ENCODE measurements at places on chromosomes 3 and 15.

DNA sequence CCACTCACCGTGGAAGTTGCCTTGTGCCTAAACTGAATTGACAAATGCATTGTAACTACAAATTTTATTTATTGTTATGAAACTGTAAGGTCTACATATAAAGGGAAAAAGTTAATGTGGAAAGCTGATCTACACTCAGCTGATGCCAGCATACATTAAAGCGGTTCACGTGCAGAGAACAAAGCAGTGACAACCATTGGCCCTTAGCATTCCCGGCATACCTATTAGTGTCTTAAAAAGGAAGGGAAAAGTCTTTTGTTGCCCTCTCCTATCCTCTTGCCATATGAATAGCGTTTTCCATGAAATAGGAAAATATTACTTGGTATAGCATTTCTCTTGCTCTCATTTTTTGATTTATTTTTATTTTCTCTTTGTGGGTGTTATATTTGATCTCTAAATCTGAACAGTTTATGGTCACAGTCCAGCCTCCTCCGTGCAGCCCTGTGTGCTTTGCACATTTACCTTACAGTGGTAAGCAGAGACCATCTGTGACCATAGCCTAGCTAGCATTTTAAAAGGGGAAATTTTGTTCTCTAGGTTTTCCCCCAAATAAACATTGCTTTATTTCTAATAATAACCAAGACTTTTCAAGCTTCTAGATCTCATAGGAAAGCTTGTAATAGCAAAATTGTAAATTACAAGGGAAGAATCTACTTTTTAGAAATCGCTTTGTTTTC lies 89.7 kb upstream of the CGNL1 start:
- DNase-seq, result no peak

DNA sequence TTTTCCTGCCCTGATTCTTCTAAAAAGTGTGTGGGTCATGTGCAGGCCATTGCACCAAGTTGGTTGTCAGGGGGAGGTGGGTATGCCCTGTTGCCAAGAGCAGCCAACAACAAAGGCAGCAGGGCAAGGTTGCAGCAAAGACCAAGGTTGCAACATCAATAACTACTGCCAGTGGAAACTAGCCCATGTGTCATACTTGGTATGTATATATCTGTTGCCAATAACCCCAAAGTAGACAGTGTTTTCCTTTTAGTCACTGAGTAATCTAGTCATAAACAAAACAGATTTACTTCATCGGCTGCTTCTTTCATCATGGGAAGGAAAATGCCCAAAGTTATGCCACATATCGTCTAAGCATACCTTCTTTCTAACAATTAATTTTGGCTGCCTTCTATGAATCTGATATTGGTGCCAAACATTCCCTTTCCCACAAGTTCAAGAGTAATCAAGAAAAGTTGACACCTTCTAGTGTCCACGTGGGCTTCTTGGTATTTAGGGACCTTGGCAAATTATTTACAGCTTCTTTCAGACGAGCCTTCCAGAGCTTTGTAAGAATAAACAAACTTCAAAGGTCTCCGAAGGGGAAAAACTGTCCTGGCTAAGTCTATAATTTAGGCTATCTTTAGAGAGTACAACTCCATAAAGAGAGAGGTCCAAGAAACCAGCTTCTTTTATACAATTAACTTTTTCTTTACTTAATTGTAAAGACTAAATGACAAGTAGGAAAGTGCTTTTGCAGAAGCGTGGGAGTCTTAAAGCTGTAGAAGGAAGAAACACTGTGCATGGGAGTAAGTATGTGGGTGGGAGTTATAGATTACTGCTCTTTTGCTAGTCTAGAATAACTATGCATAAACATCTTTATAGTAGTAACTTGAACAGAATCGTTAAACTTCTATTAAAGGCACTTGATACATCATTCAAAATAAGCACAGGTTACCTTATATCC lies 10.0 kb upstream of the MBNL1 start:
- DNase-seq, result no peak

DNA sequence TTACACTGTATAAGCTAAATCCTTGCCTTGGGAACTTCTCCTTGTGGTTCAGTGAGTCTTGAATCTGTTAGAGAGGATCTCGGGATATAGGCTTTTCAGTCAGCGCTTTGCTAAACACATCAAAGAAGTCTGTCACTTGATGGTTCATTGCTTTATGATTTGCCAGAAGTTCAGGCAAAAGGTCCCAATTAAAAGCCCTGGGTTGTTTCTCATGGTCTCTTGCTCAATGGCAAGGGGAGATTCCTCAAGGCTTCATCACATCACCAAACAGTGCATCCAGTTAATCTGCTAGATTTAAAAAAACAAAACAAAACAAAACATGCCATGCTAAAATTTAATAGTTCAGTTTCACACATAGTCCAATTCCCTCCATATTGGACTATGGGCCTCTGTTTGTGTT lies 114.8 kb downstream of the FILIP1L start:
- no peak for DNase-seq

- no peak for DNase-seq
These were observed 116.7 kb upstream of the MRPS22 start for GRCh38 chr3:139227165-139227564.

- DNase-seq, result peak; percentile 59
These were observed at the start of gene PPP2R3A for GRCh38 chr3:135965506-135966270. Gene PPP2R3A, plus strand, starts transcription at chr3:135965728. Its CDS starts 35,771 bp downstream, at chr3:136001499.

GRCh38 chr15:101275018-101275417 lies 2.3 kb downstream of the SELENOS start:
- no peak for DNase-seq

Data from HuH-7.5 (cell line).